H9 (cell line): ENCODE measurements at places on chromosomes 12 and 14. TPM values are rescaled to one million over a fixed set of nuclear protein-coding genes. Genes with fewer than 3 reads are reported as not detected.

DNA sequence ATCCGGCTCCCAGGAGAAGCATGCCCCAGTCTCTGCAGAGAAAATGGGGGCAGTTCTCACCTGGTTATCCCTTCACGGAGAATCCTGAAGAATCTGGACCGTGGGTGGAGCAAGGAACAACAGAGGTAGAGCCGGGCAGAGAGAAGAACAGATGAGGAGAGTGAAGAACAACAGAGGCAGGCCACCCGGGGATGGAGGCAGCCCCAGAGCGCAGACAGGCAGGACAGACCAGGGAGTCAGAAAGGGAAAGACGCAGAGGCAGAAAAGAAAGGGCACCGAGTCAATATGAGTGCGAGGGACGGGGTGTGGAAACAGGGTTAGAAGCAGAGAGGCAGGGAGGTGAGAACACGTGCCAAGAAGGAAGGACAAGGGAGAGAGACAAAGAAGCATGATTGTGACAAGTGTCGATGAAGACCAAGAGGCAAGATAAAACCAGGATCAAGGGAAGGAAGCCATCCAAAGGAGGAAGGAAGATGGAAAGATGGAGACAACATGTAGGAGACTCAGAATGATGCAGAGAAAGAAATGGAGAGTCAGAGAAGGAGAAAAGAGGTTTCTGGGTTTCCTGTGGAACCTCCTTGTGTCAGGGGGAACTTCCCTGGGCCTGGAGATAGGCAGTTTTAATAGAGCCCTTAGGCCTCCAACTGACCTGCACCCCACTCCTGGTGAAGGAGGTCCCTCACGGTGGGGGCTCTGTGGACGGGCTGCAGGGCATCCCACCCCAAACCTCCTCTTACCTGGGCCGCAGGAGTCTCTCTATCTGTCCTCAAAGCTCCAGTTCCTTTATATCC lies at the start of gene MYH6:
Gene MYH6, minus strand, starts transcription at position 758 of the 791 bp plus-strand sequence. CDS start 1,050 bp downstream, outside the sequence.
- H3K27ac ChIP-seq: no peak within 1 kb of the TSS
- H3K27me3 ChIP-seq: no peaks in the 10 kb centered on the region
- DNase-seq: no peak

- H3K27me3 ChIP-seq: no peaks in the 10 kb centered on the region
- no peaks in the 10 kb centered on the region for H3K4me1 ChIP-seq
- H3K27ac ChIP-seq: no peak overlapping the region
These were observed 164.2 kb downstream of the ALG10 start for GRCh38 chr12:34186492-34186891.

Gene CLEC6A
- total RNA-seq: 0.17 and 0.37 TPM in 2 replicates

Gene NKX2-1
- total RNA-seq: not detected in 2 replicates

Gene IPO4
- total RNA-seq: 114 and 116 TPM in 2 replicates

- peak; percentile 46 for DNase-seq
- no peaks in the 10 kb centered on the region for H3K36me3 ChIP-seq
- no peak overlapping the region for H3K27ac ChIP-seq
- no peak overlapping the region for H3K4me3 ChIP-seq
These were observed 58.9 kb upstream of the TMTC2 start for GRCh38 chr12:82627799-82628198.

Gene ANKRD9
- 29.0 and 29.8 TPM in 2 replicates for total RNA-seq
